ENCODE measurements at places on chromosomes 7 and 10.
A peak's percentile ranks its signal among the peaks of the same experiment; 100 is the strongest.

DNA sequence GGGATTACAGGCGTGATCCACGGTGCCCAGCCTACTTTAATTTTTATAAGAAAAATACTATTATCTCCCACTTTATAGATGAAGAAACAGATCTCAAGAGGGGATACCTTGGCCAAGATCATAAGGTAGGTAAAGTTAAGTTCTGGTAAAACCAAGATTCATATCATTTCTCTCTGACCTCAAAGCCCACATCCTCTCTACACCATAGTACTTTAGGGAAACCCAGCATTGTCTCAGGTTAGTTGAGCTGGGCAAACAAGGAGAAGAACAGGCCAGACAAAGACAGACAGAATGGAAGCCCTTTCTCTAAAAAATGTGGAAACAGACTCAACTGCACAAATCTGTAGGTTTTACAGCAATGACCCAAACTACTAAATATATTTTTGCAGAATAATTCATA is 197.7 kb upstream of the FRMD4A start:
- DNase-seq = no peak

DNA sequence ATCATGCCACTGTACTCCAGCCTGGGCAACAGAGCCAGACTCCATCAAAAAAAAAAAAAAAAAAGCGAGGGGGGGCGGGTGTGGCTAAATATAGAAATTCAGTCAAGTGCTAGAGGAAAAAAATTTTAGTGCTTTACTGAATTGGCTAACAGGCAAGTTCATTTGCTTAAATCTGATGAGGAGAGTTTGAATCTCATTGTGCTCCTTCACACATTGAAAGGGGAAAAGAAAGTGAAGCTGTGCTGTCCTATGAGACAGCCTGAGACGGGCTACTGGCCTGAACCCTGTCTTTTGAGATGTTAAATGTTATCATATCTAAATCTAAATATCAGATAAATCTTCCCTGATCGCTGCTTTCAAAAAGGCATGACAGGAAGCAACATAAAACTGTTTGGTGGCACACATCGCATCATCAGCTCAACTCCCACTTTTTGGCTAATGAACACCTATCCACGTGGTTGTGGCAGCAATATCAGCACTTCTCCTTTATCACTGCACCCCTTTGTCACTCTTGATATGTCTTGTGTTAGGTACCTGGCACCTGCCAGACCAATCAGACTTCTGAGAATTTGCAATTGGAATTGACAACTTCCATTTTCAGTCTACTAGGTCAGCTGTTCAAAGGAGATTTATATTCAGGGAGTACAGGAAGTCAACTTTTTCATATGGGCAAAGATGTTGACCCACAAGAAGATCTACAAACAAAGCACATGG is 14.0 kb upstream of the IFIT1B start:
- DNase-seq = no peak

DNA sequence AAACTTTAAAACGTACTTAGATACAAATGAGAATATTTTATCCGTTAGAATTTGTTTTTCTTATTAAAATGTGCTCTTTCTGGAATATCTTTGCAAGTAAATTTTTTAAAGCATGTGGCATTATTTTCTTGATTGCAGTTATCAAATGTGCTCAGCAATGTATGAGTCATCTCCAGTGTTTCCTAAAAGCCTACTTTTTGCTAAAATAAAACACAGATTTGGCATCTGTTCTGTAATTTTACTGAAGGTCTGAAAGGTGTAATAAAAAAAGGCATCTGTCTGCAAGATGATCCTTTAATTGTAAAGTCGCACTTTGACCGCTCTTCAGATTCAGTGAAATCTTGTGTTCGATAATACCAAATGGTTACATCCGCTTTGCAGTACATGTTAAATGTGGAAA is 3.4 kb downstream of the GNAT3 start:
- DNase-seq = no peak

- no peak for DNase-seq
Observed at GRCh38 chr7:28207486-28208158, 27.0 kb upstream of the JAZF1 start.

- DNase-seq = no peak
Observed at GRCh38 chr7:28919510-28919909, 38.6 kb downstream of the TRIL start.

- DNase-seq = no peak
Observed at GRCh38 chr7:87209295-87209924, 10.1 kb downstream of the TMEM243 start.

GRCh38 chr10:128526791-128527375 is 400.7 kb upstream of the MKI67 start:
- DNase-seq = peak; percentile 90

GRCh38 chr7:133265821-133266220 is 12.9 kb downstream of the EXOC4 start:
- DNase-seq = no peak

All from NCI-H1105 (cell line).